ENCODE measurements at places on chromosomes 11 and 22. TPM values are rescaled to one million over a fixed set of nuclear protein-coding genes. Genes with fewer than 3 reads are reported as not detected.
A peak's percentile ranks its signal among the peaks of the same experiment; 100 is the strongest.

Gene UPK3A
- not detected for total RNA-seq

GRCh38 chr11:128098781-128099180, 488.6 kb downstream of the ETS1 start:
- no peak for DNase-seq

DNA sequence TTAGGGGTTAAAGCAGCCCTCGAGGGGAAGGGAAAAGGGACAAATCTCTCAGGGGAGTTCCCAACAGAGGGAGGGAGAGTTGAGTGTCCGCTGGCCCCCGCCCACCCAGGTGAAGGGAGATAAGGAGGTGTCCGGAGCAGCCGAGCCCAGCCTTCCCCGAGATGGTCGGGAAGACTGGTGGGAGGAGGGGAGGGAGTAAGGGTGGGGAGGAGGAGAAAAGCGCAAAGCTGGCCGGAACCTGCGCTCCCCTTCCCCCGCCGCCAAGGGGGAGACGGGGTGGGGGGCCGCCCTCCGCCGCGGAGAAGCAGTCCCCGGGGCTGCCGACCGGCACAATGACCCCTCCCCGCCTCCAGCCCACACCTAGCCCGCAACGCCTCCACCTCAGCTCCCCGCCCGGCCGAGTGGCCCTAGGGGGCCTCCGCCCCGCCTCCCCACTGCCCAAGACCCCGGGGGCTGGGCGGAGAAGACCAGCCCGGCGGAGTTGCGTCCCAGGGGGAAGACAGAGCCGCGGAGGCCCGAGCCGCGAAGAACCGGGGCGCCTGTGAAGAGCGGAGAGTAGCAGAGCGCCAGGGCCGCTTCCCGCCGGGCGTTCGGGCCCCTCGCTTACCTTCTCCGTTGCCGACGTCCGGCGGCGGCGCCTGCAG, 479 bp downstream of the RSF1 start:
- DNase-seq = no peak

DNA sequence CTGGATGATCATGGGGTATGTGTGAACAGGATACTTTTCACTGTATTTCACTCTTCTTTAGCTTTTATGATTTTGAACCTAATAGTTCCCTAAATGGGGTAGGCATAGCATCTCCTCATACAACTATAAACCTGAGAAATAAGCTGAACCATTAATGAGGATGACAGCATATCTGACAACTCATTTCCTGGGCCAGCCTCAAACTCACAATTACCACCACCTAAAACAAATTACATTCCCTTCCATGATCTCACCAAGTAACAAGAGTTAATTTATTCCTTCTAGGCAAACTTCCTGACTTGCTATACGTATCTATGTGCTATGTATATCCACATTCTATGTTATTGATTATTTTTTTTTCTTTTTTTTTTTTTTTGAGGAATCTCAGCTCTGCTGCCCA, 23.0 kb downstream of the SIK3 start:
- DNase-seq = no peak

Gene KDM4E
- total RNA-seq = not detected

Gene TEAD1
- 0.52 TPM for total RNA-seq

DNA sequence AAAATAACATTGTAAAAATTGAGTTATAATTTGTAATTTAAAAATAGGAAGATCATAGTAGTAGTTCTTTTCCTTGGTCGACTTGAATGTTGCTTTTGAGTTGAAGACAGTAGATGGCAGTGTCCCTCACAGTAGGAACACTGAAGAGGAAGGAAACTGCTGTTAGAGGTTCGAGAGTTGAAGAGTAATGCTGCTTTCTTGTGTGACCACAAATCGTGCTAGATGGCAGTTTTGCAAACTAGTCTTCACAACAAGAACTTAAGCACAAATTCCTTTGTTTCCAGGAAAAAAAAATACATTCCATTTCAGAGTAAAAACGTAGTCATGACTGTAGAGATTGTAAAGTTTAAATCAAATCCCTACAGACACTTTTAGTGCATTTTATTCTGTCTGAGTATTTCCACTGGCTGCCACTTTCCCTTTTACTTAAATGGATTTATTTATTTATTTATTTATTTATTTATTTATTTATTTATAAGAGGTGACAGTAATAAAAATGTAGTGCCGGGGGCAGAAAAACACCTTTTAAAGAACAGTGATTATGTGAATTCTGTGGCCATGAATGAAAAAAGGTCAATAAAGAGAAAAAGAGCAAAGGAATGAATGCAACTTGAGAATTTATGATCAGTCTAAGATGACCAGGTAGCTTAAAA, 54.6 kb downstream of the SPECC1L start:
- DNase-seq = no peak

GRCh38 chr11:108997826-108998225, 333.0 kb downstream of the DDX10 start:
- no peak for DNase-seq

Gene HTR3B
- total RNA-seq = not detected

Gene RASSF10
- not detected for total RNA-seq

Gene APLNR
- total RNA-seq = not detected

Gene SLC29A2
- 15.0 TPM for total RNA-seq

DNA sequence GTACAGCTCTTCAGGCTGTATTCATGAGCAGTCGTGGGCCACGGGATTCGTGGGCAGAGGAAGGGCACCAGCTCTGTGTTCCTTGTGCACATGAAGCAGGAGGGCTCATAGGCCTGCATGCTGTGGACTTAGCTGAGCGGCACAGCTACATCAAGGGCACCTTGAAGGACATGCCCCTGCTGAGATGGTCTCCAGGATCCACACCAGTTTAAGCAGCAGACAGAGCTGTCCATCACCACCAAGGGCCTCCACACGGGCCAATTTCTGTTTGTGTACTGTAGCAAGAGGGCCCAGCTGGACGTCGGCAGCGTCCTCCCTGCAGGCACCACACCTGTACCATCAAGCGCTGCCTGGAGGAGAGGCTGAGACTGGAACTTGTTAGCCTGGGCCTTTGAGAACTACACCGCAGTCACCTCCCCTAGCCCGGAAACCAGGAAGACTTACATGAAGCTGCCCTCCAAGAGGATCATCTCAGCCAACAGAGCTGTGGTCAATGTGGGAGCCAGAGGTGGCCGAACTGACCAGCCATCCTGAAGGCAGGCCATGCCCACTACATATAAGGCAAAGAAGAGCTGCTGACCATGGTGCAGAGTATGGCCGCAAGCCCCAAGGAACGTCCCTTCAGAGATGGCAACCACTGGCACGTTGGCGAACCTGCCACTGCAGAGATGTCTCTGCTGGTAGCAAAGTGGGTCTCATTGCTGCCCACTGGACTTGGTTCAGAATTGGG, 32.7 kb upstream of the GNB1L start:
- DNase-seq = no peak

GRCh38 chr11:71393283-71393682, 54.9 kb downstream of the DHCR7 start:
- no peak for DNase-seq

GRCh38 chr11:34976496-34977088, 60.2 kb downstream of the PDHX start:
- no peak for DNase-seq

- no peak for DNase-seq
Observed at GRCh38 chr11:19934828-19935259, 222.2 kb downstream of the NAV2 start.

GRCh38 chr11:43567396-43567975, 113.1 kb upstream of the HSD17B12 start:
- DNase-seq = no peak

GRCh38 chr11:1763796-1764661, at the start of gene CTSD:
TSS of gene CTSD (minus strand) at chr11:1763927. CDS start at chr11:1763859, 68 bp downstream.
- peak; percentile 83 for DNase-seq

GRCh38 chr22:49008682-49009235, 818.9 kb downstream of the BRD1 start:
- no peak for DNase-seq

Gene FAM180B
- not detected for total RNA-seq

DNA sequence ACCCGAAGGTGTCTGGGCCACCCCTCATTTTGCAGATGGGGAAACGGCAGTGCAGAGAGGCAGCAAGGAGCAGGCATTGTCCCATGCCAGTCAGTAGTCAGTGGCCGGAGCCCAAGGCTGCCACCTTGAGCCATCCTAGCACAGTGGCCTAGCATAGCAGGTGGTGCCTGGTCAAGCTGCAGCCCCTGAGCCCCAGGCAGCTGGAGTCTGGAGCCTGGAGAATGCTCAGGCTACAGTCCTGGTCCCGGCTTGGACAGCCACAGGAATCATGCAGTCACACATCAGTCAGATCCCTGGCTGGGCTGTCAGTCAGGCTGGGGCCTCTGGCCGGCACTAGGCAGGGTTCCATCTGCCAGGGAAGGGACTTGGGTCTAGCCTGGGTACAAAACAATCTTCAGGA, 18.6 kb downstream of the KCNC1 start:
- DNase-seq = no peak

Gene WNT7B
- not detected for total RNA-seq

DNA sequence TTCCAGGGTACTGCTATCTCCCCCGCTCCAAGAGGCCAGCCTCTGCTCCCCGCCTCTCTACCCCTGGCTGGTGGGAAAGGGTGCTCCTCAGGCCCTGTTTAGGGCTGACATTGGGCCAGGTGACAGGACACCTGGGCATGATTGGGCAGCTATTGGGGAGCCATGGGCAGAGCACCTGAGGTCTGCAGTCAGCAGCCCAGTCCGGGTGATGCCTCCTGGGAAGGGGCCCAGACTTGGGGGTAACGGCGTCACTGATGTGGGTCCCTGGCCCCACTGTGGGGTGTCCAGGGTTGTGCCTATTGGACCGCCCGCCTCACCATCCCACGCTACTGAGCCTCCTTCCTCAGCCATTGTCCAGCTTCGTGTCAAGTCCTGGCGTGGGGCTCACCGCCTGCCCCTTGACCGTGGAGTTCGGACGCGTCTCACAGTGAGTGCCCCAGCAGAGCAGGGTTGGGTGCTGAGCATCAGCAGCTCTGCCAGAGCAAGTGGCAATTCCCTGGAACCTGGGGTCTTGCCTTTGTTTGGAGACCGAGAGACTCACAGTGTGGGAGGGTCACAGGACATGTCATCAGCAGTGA, 2.8 kb upstream of the GATD1 start:
- no peak for DNase-seq

Gene C22orf31
- not detected for total RNA-seq

GRCh38 chr11:104322696-104323095, 158.7 kb upstream of the PDGFD start:
- DNase-seq = no peak

- DNase-seq = no peak
Observed at GRCh38 chr11:3873712-3874349, 18.4 kb downstream of the STIM1 start.

DNA sequence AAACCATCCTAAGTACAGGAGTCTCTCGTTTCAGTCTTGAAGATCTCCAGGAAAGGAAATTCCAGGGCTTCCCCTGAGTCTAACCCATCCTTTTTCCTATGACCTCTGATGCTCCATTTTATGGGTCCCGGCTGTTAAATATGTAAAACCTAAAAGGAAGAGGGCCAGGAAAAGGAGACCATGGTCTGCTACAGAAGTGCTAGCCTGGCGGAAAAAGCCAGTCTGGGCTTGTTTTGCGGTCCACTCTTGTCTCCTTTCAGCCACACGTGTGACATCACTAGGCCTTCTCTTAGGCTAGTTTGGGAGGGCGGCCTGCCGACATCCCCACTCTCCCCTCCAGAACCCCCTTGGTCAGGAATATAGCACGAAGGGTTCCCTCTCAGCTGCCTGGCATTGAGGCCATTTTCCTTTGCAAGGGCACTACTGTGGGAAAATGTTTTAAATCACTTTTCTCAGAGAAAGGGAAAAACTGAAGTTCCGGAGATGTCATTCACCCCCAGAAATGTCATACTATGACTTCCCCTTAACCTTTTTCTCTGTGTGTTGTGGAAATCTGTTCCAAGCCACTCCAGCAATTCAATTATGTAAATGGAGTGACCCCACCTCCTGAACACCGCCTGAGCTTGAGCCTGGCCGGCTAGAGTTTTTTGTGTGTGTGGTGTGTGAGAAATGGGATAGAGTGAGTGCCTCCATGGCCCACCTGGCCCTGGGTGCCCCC, 86.9 kb downstream of the UBASH3B start:
- no peak for DNase-seq

GRCh38 chr11:46827995-46828394, 18.1 kb downstream of the CKAP5 start:
- no peak for DNase-seq

Gene HPX
- 0.83 TPM for total RNA-seq

DNA sequence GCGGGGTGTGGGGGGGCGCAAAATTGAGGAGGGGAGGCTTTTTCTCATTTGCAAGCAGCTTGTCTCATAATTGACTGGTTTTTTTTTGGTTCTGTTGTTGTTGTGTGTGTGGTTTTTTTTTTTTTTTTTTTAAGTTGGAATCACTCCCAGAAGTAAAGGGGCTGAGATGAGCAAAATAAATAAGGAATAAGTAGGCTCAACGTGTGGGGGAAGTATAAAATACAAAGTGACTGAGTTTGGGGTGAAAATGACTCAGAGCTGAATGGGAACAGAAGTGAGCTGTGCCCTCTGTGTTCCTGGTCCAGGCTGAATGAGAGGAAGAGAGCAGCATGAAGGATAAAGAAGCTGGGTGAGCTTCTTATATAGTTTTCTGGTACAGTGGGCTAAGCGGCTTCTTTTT, 90.0 kb downstream of the GRIK4 start:
- DNase-seq = no peak

Gene OR52A1
- total RNA-seq = not detected

DNA sequence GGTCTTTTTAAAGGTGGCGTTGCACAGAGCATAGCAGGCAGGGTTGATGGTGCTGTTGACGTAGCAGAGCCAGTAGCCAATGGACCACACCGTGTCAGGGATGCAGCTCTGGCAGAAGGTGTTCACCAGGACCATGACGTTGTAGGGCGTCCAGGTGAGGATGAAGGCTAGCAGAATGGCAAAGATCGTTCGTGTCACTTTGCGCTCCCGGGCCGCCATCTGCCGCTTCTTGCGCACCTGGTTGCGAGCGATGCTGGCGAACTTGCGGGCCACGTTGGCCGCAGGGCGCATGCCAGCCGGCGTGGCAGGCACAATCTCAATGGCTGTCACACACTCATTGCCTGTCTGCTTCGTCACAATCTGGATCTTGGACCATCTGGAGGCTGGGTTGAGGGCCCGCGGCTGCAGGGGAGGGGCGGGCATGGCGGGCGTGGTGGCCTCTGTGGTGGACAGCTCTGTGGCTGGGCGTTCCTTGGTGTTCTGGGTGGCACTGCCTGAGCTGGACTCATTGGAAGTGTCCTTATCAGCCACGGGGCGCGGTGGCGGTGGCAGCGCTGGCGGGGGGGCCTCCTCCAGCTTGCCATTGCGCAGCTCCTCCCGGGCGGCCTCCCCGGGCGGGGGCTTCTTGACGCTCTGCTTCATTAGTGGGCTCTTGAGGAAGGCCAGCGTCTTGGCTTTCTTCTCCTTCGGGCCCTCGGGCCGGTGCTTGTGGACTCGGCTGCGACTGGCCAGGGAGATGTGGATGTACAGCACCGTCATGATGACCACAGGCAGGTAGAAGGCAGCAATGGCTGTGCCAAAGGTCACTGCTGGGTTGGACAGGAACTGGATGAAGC, 3.9 kb downstream of the MDK start:
- DNase-seq = no peak

GRCh38 chr22:42050641-42051180, 19.9 kb downstream of the NAGA start:
- no peak for DNase-seq

Data from CD4-positive, alpha-beta memory T cell (primary cell).